CD4-positive, alpha-beta T cell treated with Interleukin-10 for 1 hour (primary cell): ENCODE measurements at places on chromosomes 1 and 21.

DNA sequence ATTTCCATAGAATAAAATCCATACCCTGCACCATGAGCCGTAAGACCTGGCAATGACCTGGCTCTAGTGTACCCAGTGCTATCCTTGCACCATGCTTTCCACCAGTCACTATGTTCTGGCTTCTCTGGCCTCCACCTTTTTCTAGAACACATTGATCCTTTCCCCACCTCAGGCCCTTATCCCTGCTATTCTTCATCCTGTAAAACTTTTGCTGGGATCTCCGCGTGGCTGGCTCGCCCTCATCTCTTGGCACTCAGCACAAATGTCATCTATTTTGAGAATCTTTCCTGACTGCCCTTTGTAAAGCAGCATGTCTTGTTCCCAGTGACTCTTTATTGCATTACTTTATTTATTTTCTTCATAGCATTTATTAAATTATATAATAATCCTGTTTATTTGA lies 169.8 kb upstream of the B3GALT2 start:
- DNase-seq = no peak

DNA sequence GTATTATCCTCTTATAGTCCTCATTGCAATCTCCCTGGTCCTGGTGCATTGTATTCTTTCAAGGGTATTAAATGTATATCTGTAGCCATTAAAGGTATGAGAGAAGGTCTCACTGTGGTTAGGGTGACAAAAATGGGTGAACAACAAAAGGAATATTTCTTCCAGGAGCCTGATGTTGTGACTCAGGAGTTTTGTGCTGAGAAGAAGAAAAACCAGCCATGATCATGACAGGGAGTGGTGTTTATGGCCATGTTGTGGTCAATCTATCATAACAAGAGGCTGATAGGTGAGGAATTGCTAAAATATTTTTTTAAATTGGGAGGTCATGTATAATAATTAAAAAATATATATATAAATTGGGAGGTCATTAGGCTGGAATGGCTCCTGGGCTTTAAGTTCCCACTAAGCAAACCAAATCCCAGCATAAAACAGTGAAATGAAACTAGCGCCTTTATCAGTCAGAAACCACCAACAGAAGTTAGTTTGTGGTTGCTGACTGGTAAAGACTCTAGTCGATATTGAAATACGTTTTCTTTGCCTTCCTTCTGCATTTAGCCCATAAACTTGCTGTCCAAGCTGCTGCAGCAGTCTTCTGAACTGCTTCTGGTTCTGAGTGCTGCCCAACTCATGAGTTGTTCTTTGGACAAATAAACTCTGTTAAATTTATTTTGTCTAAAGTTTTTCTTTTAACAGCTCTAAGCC lies 60.3 kb downstream of the TBX19 start:
- peak; percentile 19 for DNase-seq

DNA sequence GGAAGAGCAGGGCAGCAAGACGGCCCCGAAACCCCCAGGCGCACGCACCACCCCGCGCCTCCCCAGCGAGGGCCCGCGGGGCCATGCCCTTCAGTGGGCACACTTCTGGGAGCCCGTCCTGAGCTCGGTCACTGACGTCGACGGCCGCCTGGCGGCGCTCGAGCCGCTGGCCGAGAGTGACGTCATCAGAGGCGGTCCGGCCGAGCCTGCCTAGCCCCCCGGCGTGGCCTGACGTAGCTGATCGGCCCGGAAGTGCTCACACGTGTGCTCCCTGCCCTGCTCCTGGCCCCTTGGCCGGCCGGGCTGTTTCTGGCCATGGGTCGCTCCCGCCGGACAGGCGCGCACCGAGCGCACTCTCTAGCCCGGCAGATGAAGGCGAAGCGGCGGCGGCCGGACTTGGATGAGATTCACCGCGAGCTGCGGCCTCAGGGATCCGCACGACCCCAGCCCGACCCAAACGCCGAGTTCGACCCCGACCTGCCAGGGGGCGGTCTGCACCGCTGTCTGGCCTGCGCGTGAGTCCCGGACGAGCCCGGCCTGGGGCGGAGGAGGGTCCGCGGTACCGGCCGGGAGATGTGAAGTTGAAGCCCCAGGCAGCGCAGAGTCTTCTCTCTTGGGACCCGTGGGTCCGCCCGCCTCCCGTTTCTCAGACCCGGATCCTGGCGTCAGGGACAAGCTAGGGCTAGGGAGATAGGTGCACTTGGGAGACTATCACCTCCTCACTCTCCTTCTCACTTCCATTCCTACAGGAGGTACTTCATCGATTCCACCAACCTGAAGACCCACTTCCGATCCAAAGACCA lies at the start of gene ZNF593:
TSS of gene ZNF593 (plus strand) at position 240 of the 803 bp plus-strand sequence. CDS start at position 316, 76 bp downstream.
- peak; percentile 91 for DNase-seq

- no peak for DNase-seq
Measured at GRCh38 chr1:111690306-111690617, 48.9 kb downstream of the INKA2 start.

GRCh38 chr1:183385340-183386144 lies 32.6 kb downstream of the NMNAT2 start:
- no peak for DNase-seq

DNA sequence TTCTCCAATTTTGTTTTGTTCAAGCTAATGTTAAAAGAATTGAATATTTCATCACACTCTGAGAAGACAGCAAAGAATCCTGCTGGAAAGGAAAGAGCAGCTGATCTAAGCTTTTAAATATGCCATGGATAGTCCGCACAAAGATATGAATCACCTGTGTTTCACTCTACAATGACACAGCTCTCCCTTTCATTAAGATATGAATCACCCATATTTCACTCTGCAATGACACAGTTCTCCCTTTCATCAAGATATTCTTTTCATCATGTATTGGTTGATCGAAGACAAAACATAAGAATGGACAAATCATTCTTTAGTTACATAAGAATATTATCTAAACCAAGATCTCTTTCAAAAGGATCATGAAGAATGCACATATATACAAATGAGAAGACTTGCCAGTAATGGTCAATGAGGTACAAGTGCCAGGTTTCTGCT lies 367.3 kb downstream of the SMYD3 start:
- no peak for DNase-seq

DNA sequence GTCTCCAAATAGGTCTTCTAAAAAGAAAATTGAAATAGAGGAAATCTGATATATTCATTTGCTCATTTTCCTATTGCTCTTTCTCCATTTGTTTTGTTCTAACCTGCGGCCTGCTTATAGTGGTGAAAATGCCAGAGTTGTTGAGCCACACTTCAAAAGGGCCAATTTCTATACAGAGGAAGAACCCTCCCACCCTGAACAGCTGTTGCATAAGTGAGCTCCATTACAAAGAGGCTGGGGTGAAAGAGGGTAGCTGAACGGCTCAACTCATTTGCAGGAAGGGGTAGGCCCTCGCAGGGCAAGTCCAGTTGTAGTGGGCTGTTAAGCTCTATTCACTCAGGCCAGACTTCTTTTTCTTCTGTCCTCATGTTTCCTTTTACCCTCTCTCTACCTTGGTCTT lies 8.8 kb downstream of the ADCY10 start:
- no peak for DNase-seq

GRCh38 chr1:94884106-94884505 lies 42.8 kb downstream of the CNN3 start:
- no peak for DNase-seq

DNA sequence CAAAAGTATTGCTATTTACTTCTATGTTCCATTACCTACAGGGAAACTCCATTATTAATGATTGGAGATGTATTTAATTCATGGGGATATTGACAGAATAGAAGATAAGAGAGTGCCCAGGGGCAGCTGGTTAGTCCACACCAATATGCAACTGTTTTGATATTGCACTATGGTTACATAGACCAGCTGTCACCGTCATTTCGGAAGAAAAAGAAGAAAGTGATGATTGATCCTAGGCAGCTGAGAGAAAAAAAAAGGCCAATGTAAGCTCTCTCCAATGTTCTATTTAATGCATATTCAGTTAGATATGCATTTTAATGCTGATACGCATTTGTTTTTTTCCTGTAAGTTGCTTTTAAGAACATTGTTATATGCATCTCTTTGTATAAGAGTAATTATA lies 1367.2 kb downstream of the KCNT2 start:
- no peak for DNase-seq

DNA sequence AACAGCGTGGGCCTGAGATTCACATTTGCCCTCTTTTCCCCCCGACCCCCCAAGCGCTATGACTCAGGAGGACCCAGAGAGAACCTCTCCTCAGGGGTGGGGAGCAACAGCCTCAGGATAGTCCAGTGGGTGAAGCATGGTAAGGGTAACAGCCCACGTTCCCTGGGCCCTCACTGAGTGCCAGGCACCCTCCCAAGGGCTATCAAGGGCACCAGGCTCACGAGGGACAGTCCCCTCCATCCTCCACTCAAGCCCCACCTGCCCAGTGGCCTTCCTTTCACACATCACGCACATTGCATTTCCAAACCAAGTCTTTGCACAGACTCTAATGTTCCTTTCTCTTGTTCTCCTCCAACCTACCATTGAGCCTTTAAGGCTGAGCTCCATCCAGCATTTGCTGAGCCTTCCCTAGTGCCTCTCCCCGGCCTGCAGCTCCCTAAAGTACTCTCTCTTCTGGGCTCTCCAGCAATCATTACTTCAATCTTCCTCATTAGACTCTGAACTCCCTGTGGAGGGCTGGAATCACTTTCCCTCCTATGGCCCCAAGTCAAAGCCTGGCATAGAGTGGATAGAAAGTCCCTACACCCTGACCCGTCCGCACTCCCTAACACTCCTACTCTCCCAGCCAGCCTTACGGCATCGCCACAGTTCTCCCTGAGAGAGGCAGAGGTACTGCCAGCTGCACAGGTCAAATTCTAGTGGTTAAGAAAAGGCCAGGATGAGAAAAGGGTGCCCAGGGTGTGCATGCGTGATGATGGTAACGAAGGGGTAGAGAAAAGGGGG lies 1.0 kb downstream of the AKR7A2 start:
- DNase-seq = no peak
